Fibroblast of the conjunctiva (primary cell): ENCODE measurements at places on chromosomes 16 and 17.

GRCh38 chr17:36463916-36464764 lies 22.3 kb upstream of the ZNHIT3 start:
- DNase-seq = peak; percentile 30

- DNase-seq = no peak
Observed at GRCh38 chr17:82320956-82321927, 3.8 kb upstream of the CD7 start.

DNA sequence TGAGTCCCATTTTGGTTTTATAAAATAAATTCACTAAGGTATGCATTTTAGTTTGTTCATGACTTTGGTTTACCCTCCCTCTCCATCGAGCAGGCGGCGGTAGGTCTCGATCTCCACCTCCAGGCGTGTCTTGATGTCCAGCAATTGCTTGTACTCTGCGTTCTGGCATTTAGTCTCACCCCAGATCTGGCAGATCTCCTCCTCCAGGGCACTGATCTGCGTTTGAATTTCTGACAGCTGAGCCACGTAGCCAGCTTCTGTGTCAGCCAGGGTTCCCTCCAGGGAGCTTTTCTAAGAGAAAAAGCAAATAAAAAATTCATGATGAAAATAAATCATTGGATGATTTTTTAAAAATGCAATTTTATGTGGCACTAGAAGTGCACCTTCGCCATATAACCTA lies 4.2 kb downstream of the KRT24 start:
- no peak for DNase-seq

- DNase-seq = no peak
Observed at GRCh38 chr17:49932138-49932723, 36.8 kb upstream of the DLX4 start.

DNA sequence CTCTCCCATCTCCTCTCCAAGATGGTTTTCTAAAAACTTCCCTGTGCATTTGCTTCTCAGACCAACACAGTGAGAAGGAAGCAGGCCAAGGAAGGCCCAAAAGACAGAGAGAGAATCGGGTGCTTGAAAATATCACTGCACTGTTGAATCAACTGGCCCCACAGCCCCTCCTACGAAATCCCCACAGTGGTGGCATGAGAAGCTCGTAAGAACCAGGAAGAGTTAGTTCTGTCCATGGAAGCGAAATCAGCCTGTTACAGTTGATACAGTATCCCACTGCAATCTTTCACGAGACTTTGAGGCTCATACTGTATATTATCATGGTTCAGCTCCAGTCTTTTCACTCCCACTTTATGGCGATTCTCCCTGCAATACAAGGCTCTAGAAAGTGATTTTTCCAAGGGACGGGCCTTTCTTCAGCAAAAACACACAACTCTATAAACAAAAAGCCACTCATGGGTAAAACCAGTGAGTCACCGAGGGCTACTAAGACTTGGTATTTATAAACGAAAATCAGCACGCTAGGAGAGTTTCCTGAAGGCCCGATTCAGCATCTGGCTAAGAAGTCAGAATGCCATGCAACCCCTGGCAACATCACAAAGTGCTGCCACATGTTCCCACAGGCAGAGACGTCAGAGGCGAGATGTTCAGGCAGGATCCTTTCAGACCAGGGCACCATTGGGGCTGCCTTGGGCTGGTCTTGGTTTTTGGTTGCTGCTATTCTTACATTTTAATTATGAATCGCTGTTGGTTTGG lies 185.7 kb downstream of the IRX5 start:
- no peak for DNase-seq

GRCh38 chr17:28841901-28842281 lies 699 bp downstream of the FAM222B start:
- no peak for DNase-seq

DNA sequence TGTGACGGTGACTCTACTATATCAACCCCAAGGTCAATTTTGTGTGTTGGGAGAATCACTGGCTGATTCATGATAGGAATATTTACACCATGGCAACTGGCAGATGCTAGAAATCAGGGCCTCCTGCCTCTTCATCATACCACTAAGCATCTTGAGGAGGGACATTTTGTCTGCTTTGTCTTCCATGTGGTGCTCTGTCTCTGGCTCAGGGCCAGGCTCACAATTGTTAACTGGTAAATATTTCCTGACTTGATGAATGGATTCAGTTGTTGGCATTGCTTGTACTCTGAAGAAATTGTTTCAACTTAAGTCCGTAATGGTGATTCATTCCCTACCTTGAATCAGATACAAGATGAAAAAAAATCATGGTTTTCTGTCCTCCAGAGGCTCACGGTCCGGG lies 292.7 kb downstream of the HAPSTR1 start:
- no peak for DNase-seq

GRCh38 chr17:80313160-80313829 lies 52.6 kb downstream of the RNF213 start:
- no peak for DNase-seq

- DNase-seq = no peak
Observed at GRCh38 chr16:27267037-27267677, 1.4 kb downstream of the NSMCE1 start.

GRCh38 chr17:58317421-58318064 lies 11.1 kb downstream of the TSPOAP1 start:
- no peak for DNase-seq

DNA sequence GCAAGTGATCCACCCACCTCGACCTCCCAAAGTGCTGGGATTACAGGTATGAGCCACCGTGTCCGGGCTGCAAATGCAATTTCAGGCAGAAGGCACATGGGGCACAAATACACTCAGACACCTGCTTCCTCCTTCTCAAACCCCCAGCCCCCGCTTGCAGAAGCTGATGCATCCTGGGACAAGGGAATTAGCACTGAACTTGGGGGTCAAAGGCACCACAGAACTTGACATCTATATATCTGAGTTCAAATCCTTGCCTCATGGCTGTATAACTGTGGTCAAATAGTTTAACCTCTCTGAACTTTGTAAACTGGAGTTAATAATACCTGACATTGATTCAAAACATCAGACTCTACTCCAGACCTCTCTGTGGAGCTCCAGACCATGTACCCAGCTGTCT lies 4.1 kb upstream of the ARL5C start:
- DNase-seq = no peak

GRCh38 chr17:73550556-73550955 lies 93.7 kb downstream of the SDK2 start:
- DNase-seq = no peak

DNA sequence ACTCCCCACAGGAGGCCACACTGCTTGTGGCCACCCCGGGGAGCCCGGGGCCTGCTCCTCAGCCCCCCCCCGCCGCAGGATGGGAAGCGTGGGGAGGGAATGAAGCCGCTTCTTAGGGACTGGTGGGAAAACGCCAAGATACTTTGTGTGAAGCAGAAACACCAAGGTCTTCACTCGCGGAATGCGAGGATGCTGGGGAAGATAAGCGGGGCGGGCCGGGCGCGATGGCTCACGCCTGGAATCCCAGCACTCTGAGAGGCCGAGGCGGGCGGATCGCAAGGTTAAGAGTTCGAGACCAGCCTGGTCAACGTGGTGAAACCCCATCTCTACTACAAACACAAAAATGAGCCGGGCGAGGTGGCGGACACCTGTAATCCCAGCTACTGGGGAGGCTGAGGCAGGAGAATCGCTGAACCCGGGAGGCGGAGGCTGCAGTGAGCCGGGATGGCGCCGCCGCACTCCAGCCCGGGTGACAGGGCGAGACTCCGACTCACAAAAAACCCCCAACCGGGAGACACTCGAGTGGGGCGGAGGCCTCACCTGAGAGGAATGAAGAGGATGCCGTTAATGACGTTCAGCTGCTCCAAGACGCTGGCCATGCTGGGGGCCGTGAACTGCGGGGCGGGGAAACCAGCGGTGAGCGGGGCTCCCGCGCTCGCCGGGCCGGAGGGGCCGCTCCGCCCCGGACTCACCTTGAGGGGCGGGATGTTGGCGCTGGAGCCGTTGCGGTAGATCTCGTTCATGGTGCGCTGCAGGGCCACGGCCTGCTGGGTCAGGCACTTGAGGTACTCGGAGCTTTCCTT lies 20.3 kb downstream of the CLUH start:
- no peak for DNase-seq

- no peak for DNase-seq
Observed at GRCh38 chr17:43330876-43331639, 67.7 kb upstream of the ARL4D start.

DNA sequence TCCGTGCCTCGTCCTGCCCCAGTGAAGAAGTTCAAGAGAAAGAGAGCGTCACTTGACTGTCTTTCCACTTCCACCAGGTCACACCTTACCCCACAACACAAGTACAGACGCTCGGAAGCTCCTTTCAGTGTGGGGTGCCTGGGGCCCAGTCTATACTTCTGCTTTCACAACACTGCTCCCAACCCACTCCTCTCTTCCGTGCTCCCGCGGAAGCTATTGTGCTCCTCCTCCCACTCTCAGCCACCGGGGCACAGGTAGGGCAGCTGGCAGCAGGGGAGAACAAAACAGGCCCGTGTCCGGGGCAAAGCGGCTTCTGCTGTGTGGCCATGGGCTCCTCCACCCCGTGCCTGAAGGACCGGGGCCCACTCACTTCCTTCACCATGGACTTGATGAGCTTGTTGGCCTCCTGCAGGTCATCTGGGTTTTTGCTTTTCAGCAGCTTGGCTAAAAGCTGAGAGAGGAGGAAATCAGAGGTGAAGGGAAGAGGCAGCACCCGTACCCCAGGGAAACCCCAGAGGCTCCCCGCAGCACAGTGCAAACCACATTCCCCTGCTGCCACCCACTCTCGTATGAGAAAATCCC lies 18.9 kb downstream of the GGA3 start:
- no peak for DNase-seq

- DNase-seq = no peak
Observed at GRCh38 chr17:28372945-28373274, 1.4 kb downstream of the SARM1 start.

DNA sequence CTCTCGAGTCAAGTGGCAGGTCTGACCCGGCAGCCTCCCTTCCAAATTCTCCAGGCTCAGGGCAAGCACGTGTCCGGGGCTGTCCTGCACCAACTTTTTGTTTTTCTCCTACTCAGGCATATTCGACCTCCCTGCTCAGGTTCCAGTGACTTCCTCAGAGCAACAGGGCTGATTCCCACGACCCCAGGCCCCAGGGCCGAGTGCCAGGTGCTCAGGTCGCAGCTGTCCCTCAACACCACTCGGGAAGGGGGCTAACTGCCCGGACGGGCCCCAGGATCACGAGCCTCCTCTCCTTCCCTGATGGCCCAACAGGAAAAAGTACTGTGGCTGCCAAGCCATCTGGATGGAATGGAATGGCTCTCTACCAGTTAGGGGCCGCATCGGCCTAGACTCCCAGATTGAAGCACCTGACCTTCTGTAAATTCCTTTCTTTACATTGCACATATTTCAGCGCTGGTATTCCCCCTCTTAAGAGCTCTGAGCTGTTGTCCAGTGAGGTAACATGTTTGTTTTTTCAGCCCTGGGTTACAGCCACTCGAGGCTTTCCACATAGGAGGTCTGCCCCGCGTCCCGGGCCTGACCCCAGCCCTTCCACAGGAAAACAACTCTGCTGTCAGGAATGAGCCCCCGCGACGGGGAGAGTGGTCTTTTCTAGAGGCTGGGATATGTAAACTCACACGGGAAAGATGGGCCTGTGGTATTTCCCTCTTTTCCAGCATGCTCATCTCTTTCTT lies 25.0 kb downstream of the NXN start:
- DNase-seq = no peak

GRCh38 chr17:7352503-7352889 lies 534 bp downstream of the KCTD11 start:
- no peak for DNase-seq

DNA sequence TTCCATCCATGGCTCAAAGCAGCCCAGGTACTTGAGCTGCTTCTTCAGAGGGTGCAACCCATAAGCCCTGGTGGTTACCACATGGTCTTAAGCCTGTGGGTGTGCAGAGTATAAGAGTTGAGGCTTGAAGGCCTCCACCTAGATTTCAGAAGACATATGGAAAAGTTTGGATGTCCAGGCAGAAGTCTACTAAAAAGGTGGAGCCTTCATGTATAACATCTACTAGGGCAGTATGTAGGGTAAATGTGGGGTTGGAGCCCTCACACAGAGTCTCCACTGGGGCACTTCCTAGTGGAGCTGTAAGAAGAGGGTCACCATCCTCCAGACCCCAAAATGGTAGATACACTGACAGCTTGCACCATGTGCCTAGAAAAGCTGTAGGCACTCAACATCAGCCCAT lies 120.9 kb downstream of the HS3ST3A1 start:
- no peak for DNase-seq

DNA sequence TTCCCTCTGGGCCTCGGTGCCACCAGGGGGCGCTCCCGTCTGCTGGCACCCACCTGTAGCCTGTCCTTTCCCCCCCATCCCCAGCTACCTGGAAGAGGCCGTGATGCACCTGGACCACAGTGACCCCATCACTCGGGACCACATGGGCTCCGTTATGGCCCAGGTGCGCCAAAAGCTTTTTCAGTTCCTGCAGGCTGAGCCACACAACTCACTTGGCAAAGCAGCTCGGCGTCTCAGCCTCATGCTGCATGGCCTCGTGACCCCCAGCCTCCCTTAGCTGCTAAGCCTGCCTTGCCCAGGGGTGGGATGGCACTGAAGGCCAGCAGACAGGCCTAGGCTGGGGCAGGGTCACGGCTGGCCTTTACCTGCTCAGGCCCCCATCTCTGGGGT lies 818 bp upstream of the NRN1L start:
- DNase-seq = no peak

DNA sequence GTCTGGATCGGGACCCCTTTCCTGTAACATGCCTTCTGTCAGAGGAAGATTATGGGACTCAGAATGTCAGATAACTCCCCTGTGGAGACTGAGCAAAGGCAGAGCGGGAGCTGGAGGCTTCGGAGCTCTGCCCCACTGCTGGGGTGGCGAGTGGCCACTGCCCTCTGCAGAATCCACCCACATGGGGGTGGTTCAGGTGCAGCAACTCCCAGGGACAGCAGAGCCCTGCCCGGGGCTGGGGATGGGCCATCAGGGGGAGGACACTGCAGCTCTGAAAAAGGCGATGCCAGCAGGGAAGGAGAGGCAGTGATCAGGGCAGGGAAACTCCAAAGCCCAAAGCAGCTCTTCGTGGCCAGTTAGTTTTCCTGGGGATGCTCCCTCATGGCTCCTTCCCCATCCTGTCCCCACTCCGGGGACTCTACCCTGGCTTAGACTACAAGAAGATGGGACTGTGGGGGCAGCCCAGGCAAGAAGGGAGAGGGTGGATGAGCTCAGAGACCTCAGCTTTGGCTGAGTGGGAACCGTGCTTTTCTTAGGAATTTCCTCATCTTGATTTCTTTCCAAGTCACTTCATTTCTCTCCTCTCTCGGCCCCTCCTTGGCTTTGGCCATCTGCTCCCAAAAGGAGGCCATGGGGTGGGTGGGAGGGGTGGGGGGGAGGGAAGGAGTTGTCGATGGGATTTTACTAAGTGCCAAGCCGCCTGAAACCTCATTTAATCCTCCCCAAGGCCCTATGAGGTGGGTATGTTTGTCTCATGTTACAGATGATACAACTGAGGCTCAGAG lies 4.0 kb downstream of the CA4 start:
- DNase-seq = no peak

- DNase-seq = no peak
Observed at GRCh38 chr16:79100447-79100846, 500.1 kb downstream of the MAF start.

- no peak for DNase-seq
Observed at GRCh38 chr17:72529386-72529785, 408.6 kb downstream of the SOX9 start.

GRCh38 chr17:63452962-63453551 lies 7.0 kb upstream of the CYB561 start:
- no peak for DNase-seq
